ENCODE measurements at places on chromosomes 5 and 9.

DNA sequence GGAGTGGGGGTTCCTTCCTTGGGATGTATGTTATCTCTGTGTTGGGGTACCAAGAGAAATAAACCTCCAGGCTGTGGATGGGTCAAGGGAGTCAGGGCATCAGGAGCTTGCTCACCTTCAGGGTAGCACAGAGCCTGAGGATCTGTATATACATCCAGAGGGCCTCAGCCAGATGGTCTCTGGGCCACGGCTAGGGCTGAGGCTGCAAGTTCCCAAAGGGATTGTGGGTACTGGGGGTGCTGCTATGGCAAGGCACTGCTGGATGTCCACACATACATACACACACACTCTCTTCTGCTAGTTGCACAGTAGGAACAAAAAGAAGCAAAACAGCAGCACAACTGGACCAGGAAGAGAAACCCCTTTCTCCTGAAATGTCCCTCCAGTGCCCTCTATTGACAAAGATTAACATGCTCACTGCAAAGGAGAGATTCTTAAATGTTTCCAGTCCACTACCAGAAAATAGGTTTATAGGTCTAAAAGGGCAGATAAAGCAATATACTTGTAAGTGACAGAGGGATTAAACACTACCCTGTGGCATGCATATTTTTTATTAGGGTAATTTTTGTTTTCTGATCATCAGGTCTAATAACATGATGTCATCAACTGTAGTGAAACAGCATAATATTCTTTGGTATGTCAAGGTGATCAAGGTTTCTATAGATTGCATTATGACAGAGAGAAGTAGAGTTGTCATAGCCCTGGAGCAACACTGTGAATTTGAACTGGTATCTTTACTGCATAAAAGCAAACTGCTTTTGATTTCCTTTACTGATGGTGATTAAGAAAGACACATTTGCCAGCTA is 56.3 kb upstream of the KCNN2 start:
- no peak for DNase-seq

- DNase-seq = no peak
Measured at GRCh38 chr5:169333518-169333917, 32.6 kb upstream of the SLIT3 start.

GRCh38 chr5:42579320-42579719 is 156.1 kb downstream of the GHR start:
- no peak for DNase-seq

DNA sequence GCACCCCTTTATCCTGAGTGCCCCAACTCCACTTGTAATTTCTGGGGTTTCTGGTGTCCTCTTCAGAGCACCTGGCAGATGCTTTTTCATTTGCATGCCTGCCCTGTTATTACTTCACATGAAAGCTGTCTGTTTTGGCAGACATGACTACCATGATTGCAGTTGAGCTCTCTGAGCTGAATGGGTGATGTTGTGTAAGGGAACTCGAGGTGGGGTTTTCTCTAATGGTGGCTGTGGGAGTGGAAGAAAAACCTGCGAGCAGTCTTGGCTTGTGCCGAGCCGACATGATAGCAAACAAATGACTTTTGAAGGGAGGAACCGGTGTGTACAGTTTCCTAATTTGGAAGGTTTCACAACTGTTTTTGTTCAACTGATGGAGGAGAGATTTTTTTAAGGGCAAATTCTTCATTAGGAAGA is 196.2 kb downstream of the AOPEP start:
- DNase-seq = no peak

- DNase-seq = no peak
Measured at GRCh38 chr5:1891391-1891790, 8.7 kb upstream of the IRX4 start.
